Kidney capillary endothelial cell (primary cell): ENCODE measurements at places on chromosomes 6 and 20.

GRCh38 chr20:38125157-38126056 is 39.7 kb downstream of the TGM2 start:
- no peak for DNase-seq

DNA sequence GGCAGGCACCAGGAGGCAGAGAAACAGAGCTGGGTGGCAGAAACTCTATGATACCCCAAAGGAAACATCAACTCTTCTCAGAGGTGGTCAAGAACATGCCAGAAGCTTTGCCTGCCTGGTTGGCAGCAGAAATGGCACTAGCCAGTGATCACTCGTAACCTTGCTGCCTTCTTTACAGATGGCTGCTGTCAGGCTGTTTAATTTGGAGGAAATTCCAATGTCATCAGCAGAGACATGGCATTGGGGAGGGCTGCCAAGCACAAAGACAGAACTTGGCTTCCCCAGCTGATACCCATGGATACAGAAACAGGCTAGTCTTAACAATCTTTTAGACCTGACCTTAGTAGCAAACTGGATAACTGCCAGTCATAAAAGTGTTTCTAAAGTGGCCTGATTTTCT is 153.6 kb downstream of the GMPR start:
- DNase-seq: no peak

- DNase-seq: no peak
Observed at GRCh38 chr6:47479874-47480273, 2.3 kb downstream of the CD2AP start.

- no peak for DNase-seq
Observed at GRCh38 chr6:83092756-83093399, 25.4 kb downstream of the DOP1A start.

- DNase-seq: no peak
Observed at GRCh38 chr6:68726992-68727391, 91.9 kb downstream of the ADGRB3 start.

- no peak for DNase-seq
Observed at GRCh38 chr20:47887477-47888080, 102.3 kb upstream of the SULF2 start.

- DNase-seq: no peak
Observed at GRCh38 chr20:39825524-39825923, 863.4 kb downstream of the DHX35 start.

DNA sequence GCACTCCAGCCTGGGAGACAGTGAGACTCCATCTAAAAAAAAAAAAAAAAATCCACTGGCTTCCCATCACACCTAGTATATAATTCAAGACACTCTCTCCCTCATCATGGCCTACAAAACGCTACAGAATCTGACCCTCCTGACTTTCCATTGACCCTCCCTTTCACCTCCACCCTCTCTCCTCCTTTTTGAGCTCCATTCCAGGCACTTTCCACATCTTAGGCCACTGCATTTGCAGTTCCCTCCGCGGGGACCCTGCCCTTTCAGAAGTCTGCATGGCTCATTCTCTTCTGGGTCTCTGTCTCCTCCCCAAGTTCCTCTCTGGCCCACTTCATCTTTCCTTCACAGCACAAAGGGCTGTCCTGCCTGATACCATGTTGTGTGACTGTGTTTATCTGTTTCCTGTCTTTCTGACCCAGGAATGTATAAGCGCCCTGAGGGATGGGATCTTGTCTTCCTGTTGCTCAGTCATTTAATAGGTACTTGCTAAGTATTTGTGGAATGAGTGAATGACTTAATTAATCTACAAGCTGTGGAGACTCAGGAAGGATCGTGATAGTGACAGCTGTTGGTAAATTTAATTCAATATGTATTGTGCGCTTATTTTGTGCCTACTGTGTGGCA is 35.2 kb downstream of the NCR2 start:
- peak; percentile 38 for DNase-seq

DNA sequence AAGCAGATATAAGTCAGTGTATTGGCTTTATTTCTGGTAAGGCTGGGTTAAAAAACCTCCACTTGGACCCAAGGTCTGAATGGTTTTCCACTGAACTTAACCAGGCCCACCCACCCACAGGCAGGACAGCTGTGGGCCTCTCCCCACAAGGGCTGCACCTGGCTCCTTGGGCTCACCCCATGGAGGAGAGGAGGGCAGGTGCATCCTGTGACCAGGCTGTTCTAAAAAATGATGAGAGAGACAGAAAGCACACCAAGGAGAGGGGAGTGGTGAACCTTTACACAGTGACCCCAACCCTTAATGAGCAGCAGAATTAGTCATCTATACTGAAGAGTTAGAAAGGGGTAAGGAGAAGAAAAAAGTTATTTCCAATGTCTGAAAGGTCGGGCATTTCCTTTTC is 34.5 kb upstream of the DUSP22 start:
- DNase-seq: no peak

- DNase-seq: no peak
Observed at GRCh38 chr6:48664826-48665225, 553.8 kb upstream of the PTCHD4 start.

DNA sequence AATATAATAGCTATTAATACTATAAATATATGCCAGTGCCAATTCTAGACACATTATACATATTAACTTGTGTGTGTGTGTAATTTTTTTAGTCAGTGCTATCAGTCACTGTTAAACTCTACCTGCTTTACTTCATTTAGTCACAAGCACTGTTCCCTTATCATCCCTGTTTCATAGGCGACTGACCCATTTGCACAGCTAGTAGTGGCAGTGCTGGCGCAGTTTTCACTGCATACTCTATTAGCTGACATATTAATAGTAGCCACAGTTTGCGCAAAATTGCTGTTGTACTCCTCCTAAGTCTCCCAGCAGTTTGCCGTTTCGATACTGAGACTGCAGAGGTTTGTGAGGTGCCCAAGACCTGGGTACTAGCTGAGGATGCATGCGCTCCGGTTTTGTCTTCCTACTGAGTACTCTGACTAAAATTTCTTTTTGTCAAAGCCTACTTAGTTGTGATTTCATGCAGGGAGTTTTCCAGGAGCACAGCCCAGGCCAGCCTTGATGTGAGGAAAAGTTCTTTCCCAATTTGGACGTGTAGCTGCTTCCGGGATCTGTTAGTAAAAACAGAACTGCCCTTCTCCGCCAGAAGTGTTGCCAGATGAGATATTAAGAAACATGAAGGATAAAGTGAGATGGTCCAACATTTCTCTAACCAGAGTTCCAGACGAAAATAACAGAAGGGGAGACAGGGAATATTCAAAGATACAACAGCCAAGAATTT is 5.6 kb downstream of the BAG2 start:
- no peak for DNase-seq

DNA sequence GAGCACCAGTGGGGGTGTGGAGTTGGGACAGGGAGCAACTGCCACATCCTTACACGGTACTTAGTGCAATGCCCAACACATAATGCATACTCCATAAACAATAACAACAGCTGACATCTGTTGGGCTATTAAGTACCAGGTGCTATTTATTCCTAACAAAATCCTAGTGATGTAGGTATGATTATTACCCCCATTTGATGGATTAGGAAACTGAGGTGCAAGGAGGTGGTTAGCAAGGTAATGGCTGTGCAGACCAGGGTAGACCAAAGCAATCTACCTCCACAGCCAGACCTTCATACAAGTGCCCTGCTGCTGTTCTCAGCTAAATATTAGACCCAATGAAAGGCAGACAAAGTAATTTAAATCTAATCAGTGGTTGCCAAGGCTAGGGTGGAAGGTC is 36.8 kb downstream of the SLC13A3 start:
- no peak for DNase-seq

DNA sequence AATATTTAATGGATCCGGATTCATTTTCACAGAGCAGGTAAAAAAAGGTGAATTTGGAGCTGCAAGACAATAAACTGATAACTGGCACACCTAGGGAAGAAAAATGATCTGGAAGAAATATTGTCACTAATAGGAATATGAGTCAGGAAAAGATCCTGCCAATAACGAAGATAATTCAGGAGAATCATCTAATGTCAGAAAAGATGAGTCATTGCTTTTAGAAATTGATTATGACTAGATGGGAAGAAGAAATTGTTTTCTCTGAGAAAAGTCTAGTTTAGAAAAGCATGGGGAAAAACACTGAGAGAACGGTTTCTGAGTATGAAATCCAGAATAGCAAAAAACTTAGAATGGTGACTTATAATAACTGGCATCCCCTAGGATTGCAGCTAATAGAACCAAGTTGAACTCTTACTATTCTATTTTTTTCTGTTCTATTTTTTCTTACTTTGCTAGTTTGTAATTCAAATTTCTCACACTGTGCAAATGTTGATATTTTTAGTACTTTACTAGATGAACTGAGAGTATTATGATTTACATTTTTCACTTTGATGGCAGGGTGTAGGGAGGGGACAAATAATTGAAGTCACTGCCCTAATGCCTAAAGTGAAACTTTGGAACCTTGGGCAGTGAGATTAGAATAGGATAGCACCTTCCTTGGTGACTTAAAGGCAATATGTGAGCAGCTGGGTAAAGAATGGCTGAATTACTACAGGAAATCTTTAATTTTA is 38.2 kb upstream of the SUPT3H start:
- no peak for DNase-seq

DNA sequence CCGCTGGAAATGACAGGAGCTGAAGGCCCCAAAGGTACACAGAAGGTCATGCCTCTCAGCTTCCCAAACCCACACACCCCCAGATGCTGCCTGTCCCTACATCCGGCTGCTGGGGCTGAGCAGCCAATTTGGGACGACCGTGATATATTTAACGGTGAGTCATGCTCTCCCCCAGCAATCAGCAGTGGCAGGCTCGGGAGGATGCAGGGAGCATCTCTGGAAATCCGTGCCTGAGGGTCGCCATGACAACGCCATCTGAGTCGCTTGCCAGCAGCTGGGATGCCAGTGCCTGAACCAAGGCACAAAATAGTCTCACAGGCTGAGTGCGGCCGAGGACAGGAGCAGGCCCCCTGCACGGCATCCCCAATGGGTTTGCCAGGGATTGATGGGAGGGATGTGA is 57.9 kb downstream of the KCNB1 start:
- no peak for DNase-seq

DNA sequence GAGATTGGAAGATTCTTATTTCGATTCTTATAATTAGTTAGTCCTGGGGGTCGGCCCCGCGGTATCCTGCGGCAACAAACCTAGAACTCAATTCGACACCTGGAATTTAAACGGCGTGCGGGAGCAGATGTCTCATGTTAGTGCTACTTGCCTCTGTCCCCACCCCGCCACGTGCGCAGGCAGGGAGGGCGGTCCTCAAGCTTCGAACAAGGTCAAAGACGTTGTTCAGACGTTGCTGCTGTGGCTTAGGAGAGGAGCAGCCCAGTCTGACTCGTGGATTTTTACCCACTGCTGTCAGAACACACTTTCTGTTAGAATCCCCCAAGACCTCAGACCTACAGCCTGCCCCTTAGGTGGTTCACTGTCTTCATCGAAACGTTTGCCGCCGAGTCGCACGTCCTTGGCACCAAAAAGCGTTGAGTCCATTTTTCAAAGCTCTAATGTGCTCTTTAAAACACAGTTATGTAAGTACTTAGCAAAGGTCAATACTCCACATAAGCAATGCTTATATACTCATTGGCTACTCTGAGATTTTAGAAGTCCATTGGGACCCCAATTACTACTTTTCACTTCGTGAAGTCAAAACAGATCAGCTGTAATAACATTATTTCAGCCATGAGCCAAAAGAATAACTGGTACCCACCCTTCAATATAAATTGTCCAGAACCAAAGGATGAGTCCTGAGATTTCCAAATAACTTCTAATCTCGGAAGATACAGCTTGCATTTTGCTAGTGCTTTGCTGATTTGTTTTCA is 2.7 kb upstream of the C6orf62 start:
- peak; percentile 14 for DNase-seq

DNA sequence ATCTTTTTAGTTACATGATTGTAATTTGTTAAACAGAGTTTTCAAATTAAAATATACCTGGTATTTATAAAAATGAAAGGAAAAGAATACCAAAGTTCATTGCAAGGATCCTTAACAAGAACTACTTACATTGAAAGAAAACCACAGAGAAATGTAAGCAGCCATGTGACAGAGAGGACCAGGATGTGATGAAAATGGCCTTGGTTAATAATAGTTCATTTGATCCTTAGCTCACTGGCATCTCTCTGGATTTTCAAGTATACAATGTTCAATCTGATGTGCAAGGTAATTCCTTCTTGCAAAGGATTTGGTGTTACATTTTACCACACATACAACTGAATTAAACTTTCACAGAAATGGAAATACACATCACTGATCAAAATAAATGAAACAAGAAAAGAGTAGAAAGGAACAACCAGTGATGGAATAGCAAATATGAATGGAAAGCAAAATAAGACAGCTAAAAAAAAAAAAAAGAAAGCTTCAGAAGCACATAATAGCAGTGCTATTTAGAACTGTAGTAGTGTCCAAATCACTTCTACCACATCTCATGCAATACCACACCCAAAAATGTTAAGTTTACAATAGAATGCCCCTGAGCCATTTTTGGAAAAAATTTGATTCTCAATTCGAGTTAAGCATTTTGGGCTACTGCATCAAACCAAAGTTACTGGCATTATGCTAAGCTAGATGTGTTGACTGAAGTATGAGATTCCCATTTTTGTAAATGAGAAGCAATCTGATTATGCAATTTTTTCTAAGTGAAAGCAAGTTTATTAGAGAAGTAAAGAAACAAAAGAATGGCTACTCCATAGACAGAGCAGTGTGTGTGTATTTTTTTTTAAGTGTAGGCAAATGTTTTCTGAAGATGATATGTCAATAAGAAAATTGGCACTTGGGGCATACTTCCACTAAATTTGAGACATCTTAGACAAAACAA is 22.6 kb upstream of the HLA-A start:
- DNase-seq: no peak

DNA sequence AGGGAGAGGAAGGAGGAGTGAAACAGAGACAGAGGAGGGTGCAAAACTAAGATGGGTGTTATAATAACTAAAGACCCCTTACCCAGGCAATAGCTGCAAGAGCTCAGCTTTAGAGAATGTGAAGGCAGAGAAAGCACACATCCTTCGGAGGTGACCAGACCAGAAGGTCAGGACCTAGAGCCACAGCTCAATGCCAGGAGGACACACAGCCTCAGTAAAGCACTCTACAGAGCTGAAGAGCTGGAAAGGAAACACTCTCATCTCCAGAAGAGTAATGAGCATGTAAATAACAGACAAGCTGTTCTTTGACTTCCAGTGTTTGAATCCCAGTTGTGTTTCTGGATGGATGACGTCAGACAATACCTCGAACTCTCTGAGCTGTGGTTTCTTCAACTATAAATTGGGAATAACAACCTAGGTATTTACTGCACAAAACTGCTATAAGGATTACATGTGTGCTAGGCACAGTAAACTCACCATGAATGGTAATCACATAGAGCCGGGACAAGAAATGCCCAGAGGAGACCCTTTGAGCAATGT is 63.2 kb downstream of the MAP3K5 start:
- no peak for DNase-seq

DNA sequence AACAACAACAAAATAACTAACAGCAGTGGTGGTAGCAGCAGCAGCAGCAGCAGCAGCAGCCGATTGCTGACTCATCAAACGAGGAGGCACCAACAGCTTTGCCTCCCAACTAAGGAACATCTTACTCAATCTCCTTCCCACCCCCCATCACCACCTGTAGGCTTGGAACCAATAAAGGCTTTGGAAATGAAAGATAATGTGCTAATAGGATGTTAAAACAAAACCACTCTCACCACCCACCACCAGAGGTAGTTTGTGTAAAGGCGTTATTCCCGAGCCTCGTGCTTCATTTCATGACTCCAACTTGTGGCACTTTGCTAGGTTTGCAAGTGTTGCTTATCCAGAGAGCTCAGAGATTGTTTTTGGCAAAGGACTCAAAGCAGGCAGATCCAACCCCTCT is 346.5 kb downstream of the CD83 start:
- no peak for DNase-seq

GRCh38 chr6:43771210-43771857 is 1.3 kb downstream of the VEGFA start:
- DNase-seq: peak; percentile 10

GRCh38 chr6:42450477-42451332 is 1.0 kb downstream of the TRERF1 start:
- DNase-seq: no peak
